HCT116 (cell line): ENCODE measurements at places on chromosomes 13 and 19.

DNA sequence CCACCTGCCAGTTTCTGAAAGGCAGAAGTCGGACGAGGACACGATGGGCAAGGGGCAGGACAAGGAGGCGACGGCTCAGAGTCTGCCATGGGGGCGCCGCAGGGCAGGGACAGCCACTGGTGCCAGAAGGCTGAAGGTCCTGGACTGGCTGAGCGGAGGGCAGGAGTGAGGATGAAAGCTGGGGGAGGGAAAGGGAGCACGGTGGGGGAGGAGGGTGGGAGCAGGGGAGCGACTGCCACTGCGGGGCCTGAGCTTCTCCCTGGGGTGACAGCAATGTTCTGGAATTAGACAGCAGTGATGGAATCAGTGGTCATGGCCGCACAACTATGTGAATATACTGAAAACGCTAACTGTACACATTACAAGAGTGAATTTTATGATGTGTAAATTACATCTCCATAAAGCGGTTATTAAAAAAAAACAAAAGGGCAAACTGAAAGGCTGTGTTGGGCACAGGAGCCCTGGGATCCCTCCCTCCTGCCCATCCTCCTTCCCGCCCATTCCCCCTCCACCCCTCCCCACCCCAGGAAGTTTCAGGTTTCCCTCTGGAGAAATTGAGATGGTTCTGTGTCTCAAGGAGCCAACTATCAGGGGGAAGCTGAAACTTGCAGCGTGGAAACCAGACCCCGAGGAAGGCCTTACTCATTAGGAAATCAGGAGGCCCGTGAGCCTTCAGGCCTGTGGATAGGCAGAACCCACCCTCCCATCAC is 15.9 kb downstream of the MLLT1 start:
- no peak for DNase-seq

DNA sequence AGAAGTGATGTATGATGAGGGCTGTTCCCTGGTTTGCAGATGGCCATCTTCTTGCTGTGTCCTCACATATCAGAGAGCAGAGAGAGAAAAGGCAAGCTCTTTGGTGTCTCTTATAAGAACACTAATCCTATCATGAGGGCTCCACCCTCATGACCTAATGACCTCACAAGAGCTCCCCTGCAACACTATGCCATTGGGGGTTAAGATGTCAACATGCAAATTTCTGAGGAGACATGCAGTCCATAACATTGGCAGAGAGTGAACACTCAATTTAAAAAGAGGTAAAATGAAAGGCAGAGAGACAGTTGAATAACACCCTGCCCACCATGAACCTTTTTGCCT is 10.9 kb downstream of the FAM187B start:
- DNase-seq: no peak

GRCh38 chr19:16876904-16877361 is 11.9 kb upstream of the F2RL3 start:
- no peak for DNase-seq

DNA sequence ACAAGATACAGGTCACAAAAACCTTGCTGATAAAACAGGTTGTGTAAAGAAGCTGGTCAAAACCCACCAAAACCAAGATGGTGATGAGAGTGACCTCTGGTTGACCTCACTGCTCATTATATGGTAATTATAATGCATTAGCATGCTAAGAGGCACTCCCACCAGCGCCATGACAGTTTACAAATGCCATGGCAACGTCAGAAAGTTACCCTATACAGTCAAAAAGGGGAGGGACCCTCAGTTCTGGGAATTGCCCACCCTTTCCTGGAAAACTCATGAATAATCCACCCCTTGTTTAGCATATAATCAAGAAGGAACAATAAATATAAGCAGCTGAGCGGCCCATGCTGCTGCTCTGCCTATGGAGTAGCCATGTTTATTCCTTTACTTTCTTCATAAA is 434.1 kb downstream of the ZNF536 start:
- no peak for DNase-seq

GRCh38 chr19:42363614-42364346 is 26.3 kb downstream of the CNFN start:
- DNase-seq: no peak

DNA sequence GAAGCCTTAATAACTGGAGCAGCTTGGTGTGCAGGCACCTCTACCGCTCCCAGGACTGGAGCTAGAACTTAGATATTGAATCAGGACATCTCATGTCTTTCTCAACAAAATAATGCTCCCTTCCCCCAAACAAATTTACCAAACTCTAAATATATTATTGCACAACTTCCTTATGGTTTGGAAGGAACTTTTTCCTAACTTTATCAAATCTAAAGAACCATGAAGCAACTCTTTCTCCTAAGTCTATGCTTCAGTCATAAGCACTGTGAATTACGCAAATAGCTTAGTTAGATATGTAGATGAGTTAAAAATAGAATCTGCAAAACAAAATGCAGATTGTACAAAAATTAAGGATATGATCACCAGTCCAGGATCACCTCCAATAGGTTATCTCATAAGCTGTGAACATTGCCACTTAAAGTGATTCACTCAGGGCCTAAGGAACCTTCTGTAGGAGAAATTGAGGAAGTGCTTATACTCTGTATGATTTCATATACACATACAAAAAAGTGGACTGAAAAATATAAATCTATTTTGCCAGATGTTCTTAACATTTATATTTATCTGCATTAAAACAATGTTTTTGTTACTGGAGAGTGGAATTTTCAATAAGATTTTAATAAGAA is 20.4 kb upstream of the MAB21L1 start:
- no peak for DNase-seq

- no peak for DNase-seq
Measured at GRCh38 chr19:53102206-53102755, 941 bp downstream of the ZNF160 start.

- no peak for DNase-seq
Measured at GRCh38 chr13:98523455-98524102, 53.3 kb downstream of the STK24 start.

DNA sequence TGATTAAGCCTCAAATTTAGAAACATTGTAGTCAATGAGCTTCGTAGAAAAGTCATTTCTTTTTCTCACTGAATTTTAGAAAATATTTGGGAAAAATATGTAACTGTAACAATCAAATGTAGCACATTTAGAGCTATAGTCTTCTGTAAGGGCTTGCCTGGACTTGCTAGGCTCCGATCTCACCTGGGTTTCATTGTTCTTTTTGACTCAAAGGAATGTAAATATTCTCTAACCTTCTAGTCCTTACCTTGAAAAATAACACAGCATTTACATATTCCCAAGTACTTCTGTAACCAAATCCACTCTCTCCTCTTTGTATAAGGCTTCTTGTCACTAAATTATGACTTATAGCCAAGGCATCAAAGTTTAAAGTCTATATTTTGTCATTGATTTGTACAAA is 2.9 kb upstream of the UFM1 start:
- DNase-seq: no peak

- DNase-seq: no peak
Measured at GRCh38 chr13:41394166-41394565, 63.2 kb upstream of the RGCC start.

GRCh38 chr19:49861541-49862378 is 5.6 kb downstream of the PNKP start:
- DNase-seq: no peak

DNA sequence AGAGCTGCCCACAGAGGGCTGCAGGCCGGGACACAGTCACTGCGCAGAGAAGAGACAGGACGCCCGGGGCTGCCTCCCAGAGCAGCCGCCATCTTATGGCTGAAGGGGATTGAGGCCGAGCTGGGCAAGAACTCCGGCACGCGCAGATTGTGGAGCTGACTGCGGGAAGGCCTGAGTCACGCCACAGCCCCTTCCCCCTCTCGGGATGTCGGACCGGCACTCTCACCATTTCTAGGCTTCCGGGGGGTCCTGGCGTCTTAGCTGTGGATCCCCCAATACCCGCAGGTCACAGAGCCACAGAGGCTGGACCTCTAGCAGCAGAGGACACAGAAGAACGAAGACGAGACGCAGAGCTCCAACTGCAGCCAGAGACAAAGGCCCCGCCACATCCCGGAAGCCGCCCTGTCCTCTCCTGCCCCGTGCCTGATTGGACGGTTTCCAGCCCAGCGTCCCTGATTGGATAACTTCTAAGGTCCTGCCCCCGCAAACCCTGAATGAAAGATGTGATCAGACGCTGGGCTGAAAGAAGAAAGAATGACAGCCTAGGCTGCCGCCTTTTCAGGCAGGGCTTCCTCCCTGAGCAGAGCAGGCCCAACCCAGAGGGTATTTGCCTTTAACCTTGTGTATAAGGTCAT is at the start of gene ZNF43:
ZNF43 (minus strand) TSS at position 373 of the 635 bp plus-strand sequence; CDS start at position 229, 144 bp downstream.
- DNase-seq: no peak

GRCh38 chr19:19775891-19776205 is 42.9 kb upstream of the ZNF14 start:
- no peak for DNase-seq

DNA sequence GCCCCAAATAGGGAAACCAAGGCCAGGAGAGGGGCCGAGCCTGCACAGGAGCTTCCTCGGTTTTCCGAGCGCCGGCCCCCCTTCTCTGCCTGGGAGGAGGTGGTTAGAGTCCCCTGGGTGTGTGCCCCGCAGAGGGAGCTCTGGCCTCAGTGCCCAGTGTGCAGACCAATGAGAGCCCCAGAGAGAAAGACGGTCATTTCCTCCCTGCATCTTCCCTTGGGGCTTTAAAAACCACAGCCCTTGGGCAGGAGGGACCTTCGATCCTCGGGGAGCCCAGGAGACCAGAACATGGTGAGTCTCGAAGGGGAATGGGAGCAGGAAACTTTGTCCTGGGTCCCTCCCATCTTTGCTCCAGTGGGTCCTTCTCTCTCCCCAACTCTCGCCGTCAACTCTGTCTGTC is at the start of gene C5AR1:
C5AR1 (plus strand) TSS at position 254 of the 400 bp plus-strand sequence; CDS start at position 289, 35 bp downstream.
- DNase-seq: no peak

DNA sequence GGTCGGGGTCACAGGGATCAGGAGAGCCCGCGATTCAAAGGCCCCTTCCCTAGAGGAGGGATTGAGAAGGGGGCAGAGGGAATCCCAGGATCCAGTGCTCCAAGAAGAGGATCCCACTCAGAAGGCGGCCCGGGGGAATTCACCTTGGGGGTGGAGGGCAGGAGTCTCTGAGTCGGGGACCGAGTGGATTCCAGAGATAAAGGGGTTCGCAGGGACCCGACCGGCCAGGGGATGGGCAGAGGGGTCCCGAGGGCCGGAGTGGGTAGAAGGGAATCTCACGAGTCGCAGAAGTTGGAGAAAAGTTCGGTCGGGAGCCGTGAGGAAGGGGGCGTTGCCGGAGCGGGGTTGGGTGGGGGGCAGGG is 261 bp downstream of the PRKD2 start:
- no peak for DNase-seq

DNA sequence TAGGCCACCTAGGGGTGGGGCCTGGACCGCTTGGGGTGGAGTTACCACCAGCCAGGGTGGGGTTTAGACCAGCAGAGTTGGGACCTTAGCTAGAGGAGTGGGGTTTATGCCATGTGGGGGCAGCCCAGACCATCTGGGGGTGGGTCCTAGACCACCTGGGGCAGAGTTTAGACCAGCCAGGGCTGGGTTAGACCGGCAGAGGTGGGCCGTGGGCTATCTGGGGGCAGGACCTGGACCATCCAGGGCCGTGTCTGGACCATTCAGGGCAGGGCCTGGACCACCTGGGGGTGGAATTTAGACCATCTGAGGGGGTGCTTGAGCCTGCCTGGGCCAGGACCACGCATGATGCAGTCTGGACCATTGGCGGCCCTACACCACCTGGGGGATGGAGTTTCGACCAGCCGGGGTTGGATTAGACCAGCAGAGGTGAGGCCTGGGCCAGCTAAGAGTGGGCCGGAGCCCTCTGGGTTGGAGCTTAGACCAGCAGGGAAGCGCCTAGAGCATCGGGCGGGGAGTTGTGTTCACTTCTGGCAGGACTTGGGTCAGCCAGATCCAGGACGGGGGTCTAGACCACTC is 10.0 kb upstream of the CACNG6 start:
- DNase-seq: no peak

DNA sequence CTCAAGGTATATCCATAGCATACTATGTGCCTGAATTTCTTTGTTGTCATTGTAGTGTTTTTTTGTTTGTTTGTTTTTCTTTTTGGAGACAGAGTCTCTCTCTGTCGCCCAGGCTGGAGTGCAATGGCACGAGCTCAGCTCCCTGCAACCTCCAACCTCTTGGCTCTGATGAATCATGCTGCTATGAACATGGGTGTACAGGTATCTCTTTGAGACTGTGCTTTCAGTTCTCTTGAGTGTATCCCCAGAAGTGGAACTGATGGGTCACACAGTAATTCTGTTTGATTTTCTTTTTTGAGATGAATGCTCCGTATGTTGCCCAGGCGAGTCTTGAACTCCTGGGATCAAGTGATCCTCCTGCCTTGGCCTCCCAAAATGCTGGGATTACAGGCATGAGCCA is 13.7 kb upstream of the SLC25A42 start:
- DNase-seq: no peak

- no peak for DNase-seq
Measured at GRCh38 chr13:100211016-100211710, 122.3 kb downstream of the PCCA start.

GRCh38 chr13:43316946-43317353 is 293.6 kb downstream of the DNAJC15 start:
- no peak for DNase-seq

GRCh38 chr19:52336791-52337381 is 843 bp downstream of the ZNF610 start:
- no peak for DNase-seq

DNA sequence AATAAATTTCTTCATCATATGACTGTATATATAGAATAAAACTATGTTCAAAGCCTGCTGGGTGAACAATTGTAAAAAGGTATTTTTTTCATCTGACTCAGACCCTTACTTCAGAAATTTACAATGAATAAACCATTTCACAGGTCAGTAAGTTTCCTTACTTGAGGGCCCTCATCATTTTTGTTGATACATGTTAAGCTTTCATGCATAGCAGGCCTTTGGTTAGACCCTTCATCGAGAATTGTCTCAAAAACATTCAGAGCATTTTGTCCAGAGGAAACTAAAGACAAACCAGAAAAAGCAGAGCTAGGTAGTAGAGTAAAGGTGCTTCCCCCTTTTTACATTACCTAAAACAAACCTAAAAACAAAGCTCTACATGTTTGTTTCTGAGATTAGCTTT is 46.2 kb downstream of the FNDC3A start:
- no peak for DNase-seq

DNA sequence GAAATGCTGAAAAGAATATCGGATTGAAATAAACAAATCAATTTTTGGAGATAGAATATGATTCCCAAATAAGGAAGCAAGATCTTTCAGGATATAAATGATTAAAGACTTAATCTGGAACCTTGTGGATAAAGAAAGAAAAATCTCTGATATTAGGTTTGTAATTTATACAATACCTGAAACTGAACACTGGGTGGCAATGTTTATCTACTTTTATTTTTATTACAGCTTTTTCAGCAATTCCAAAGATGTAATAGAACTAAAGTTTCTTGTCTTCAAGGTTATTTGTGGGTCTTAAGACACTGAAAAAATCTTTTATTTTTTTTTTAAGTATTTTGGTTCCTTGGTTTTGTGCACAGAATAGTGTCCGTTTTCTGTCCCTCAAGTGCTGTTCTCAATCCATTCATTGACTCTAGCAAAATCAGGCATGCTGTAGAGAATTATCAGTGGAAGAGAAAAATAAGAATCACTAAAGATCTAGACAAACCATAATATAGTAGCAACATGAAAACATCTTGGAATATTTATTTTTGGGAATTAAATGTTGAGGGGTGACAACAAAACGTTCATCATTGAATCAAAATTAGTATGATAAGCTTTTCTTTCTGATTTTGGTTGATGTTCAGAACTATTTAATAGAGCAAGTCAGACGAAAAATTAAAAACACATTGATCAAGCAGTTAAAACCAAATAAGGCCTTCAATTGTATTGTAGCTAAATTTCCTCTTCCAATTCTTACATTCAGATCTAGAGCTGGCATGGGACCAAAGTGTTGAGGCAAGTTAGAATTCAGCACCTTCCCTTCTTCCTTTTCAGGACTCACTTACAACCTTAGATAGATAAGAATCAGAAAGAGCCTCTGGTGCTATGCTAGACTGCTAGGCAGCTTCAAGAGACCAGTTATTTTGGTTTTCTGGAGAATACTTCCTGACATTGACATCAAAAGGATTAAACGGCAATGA is 704.4 kb upstream of the PCDH20 start:
- DNase-seq: peak; percentile 10
